Activated T-cell treated with anti-CD3 and anti-CD28 coated beads for 48 hours (primary cell): ENCODE measurements at places on chromosomes 12 and 14.

GRCh38 chr12:109626378-109627115 lies 53.0 kb downstream of the MVK start:
- DNase-seq, result no peak

DNA sequence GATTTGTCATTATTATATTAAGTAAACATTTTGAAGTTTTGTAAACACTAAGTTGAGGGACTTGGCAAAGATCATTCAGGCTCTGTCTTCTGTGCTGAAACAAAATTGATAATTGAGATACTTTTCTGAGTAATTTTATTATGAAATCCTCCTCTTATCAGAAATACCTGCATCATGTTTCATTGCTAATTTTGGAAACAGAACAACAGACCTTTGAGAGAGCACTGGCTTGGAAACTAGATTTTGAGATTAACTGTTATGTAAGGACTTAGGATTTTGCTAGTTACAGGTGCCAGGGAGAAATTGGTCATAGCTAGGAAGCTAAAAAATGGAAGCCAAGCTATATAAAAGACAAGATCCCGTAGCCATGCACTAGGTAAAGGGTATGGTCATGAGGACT lies 201.7 kb upstream of the DCN start:
- no peak for DNase-seq

- DNase-seq, result no peak
These were observed 81.9 kb downstream of the CFAP54 start for GRCh38 chr12:96571101-96571862.

GRCh38 chr12:25764892-25765291 lies 193.6 kb upstream of the RASSF8 start:
- no peak for DNase-seq

DNA sequence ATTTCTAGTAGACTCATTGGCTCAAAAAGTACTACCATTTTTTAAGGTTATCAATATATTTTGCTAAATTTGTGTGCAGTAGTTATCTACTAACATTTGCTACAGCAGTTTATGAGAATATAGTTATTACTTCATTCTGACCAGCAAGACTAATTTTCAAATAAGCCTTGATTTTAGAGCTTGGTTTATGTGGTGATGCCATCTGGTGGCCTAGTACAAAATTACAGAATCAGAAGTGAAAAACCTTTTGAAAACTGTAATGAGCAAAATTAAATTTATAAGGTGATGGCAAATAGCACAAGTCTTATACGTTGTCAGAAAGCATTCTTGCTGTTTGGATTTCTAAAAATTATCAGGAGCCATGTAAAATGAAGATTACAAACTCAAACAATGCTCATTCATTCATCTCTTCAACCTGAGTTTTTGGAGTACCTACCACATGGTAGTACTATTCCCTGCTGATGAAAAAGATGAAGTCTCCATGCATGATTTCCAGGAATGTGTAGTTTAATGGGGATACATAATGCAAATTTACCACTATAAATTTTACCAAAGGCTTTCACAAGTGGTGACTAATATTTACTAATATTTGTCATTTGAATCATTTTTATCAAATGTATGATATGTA lies 51.0 kb downstream of the MAGOHB start:
- no peak for DNase-seq

- no peak for DNase-seq
These were observed 69.5 kb upstream of the FOXN3 start for GRCh38 chr14:89486505-89486904.

GRCh38 chr14:36767603-36768281 lies 106.1 kb downstream of the PAX9 start:
- no peak for DNase-seq

- no peak for DNase-seq
These were observed 153.6 kb downstream of the PHLDA1 start for GRCh38 chr12:75877763-75878621.

GRCh38 chr12:47155457-47156166 lies 75.9 kb upstream of the AMIGO2 start:
- no peak for DNase-seq

GRCh38 chr14:31926652-31927347 lies 150.3 kb upstream of the ARHGAP5 start:
- no peak for DNase-seq

- DNase-seq, result no peak
These were observed 451.6 kb downstream of the TRHDE start for GRCh38 chr12:72723732-72724131.

DNA sequence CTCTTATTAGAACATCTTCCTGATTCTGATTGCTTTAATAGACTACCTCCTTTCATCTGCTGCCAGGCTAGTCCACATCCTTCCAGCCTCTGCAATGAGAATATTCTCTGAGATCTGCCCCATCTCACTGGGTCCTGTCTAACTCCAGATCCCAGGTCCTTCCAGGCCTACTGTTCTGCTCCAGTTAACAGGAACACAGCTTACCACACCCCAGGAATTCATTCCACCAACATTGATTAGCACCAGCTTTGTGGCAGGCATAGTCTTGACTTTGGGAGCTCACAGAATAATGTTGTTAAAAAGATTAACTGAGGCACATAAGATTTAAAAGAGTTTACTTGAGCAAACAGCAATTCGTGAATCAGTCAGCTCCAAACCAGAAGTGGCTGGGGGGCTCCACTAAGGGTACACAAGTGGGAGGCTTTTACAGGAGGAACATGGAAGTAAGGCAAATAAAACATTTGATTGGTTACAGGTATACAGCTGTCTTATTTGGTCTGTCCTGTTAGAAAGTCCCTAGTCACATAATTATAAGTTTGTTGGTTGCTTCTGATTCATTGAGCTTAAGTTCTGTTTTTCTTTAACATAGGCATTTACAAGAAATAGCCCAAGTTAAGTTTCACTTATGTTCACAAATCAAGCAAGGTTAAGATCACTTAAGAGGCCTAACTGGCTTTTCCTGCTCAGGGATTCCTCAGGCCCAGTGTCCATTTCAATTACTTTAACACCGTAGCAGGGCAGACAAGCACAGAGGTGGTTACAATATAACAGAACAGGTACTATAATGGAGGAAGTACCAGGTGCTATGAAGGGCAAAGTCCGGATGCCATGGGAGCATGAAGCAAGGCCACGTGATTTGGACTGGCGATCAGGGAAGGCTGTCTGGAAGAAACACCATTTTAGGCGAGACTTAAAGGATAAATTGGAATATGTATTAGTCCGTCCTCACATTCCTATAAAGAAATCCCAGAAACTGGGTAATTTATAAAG lies 12.2 kb upstream of the MYH7 start:
- DNase-seq, result no peak

GRCh38 chr14:99318091-99318958 lies 46.3 kb upstream of the BCL11B start:
- no peak for DNase-seq
